Hair follicular keratinocyte (primary cell): ENCODE measurements at places on chromosomes 3 and 15. TPM values are rescaled to one million over a fixed set of nuclear protein-coding genes. Genes with fewer than 3 reads are reported as not detected.

Gene STAC
- total RNA-seq: 4.4 and 4.9 TPM in 2 replicates

Gene ARHGAP11A
- 11.2 and 25.9 TPM in 2 replicates for total RNA-seq

Gene SLC51A
- not detected in 2 replicates for total RNA-seq

Gene CTXN2
- not detected in 2 replicates for total RNA-seq

Gene COL6A5
- not detected in 2 replicates for total RNA-seq

Gene CKMT1B
- total RNA-seq: 87.1 and 108 TPM in 2 replicates

Gene CLDN18
- total RNA-seq: not detected in 2 replicates

Gene KCNAB1
- total RNA-seq: not detected in 2 replicates

Gene CAND2
- total RNA-seq: 0.46 and 1.0 TPM in 2 replicates

Gene GPR171
- not detected in 2 replicates for total RNA-seq

Gene SELENOS
- total RNA-seq: 89.0 and 91.2 TPM in 2 replicates

Gene PEAK1
- 4.5 and 7.5 TPM in 2 replicates for total RNA-seq

Gene EID1
- total RNA-seq: 105 and 121 TPM in 2 replicates

Gene DNAH12
- total RNA-seq: not detected in 2 replicates

Gene TPRA1
- total RNA-seq: 37.1 and 38.4 TPM in 2 replicates

Gene COL7A1
- total RNA-seq: 121 and 323 TPM in 2 replicates

Gene BSN
- total RNA-seq: under 0.01 and 0.08 TPM in 2 replicates

Gene ITIH3
- total RNA-seq: not detected in 2 replicates

Gene MYL3
- total RNA-seq: not detected in 2 replicates

Gene FETUB
- total RNA-seq: not detected in 2 replicates

Gene SLC28A2
- not detected in 2 replicates for total RNA-seq

Gene GOLGA6D
- not detected in 2 replicates for total RNA-seq

Gene FBXO40
- total RNA-seq: not detected in 2 replicates

Gene SHQ1
- 11.3 and 14.7 TPM in 2 replicates for total RNA-seq

Gene GNB5
- total RNA-seq: 39.3 and 62.9 TPM in 2 replicates

Gene KBTBD12
- total RNA-seq: not detected in 2 replicates

Gene KNG1
- total RNA-seq: not detected in 2 replicates

Gene XCR1
- not detected in 2 replicates for total RNA-seq

Gene MESP1
- 0.78 and 0.84 TPM in 2 replicates for total RNA-seq

Gene CHL1
- 0.08 and 0.47 TPM in 2 replicates for total RNA-seq

Gene NEK10
- total RNA-seq: 0.04 and 0.23 TPM in 2 replicates

Gene C3orf62
- 0.70 and 1.0 TPM in 2 replicates for total RNA-seq

Gene MYO5C
- total RNA-seq: 0.31 and 0.46 TPM in 2 replicates

Gene EXD1
- 0.57 TPM in 1 of 2 replicates, not detected in the other for total RNA-seq

Gene FHIT
- total RNA-seq: 1.8 and 2.0 TPM in 2 replicates

Gene CYP1A2
- total RNA-seq: not detected in 2 replicates

Gene CXCR6
- not detected in 2 replicates for total RNA-seq

Gene ZMYND10
- total RNA-seq: 0.11 and 0.62 TPM in 2 replicates

Gene STRA6
- total RNA-seq: not detected in 2 replicates

Gene RLBP1
- total RNA-seq: not detected in 2 replicates

Gene TERC
- 329 and 384 TPM in 2 replicates for total RNA-seq

Gene PFKFB4
- 10.7 and 12.0 TPM in 2 replicates for total RNA-seq

Gene RPP25
- 1.6 and 3.7 TPM in 2 replicates for total RNA-seq

Gene GRAMD2A
- 4.5 and 7.5 TPM in 2 replicates for total RNA-seq

Gene RTP1
- total RNA-seq: not detected in 2 replicates

Gene HHLA2
- not detected in 2 replicates for total RNA-seq

Gene LEKR1
- 0.08 and 0.30 TPM in 2 replicates for total RNA-seq

Gene SLC9C1
- not detected in 2 replicates for total RNA-seq

Gene ALPK3
- 0.08 TPM in 1 of 2 replicates, not detected in the other for total RNA-seq

Gene ZPLD1
- 0.72 and 4.1 TPM in 2 replicates for total RNA-seq

Gene ZCWPW2
- 0.23 and 0.42 TPM in 2 replicates for total RNA-seq

Gene ACTR8
- 15.9 and 20.4 TPM in 2 replicates for total RNA-seq
